Activated T-cell treated with anti-CD3 and anti-CD28 coated beads, Interleukin-2, amount 50 U/mL, for 72 hours (primary cell): ENCODE measurements at places on chromosomes 4 and X. TPM values are rescaled to one million over a fixed set of nuclear protein-coding genes. Genes with fewer than 3 reads are reported as not detected.

DNA sequence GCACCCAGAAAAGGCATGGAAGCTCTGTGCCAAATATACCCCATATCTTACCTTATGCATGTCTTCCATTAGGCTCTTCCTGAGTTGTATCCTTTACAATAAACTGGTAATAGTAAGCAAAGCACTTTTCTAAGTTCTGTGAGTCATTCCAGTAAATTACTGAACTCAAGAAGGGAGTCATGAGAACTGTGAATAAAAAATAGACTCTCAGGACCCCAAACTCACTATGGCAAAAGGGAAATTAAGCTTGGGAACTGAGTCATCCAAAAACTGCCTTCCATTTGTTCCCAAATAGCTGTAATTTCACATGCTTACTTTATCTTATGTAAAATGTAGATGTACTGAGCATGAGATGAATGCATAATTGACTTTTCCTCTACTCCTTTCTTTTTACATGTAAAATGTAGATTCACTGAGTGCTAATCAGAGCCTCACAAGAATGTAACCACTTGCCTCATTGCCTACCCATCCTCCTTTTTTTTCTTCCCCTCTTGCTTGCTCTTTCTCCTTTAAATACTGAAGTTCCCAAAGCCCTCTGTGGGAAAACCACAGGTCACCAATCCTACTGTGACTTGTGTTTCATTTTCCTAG lies 8.1 kb downstream of the TCEAL3 start:
- no peaks in the 10 kb centered on the region for H3K36me3 ChIP-seq

DNA sequence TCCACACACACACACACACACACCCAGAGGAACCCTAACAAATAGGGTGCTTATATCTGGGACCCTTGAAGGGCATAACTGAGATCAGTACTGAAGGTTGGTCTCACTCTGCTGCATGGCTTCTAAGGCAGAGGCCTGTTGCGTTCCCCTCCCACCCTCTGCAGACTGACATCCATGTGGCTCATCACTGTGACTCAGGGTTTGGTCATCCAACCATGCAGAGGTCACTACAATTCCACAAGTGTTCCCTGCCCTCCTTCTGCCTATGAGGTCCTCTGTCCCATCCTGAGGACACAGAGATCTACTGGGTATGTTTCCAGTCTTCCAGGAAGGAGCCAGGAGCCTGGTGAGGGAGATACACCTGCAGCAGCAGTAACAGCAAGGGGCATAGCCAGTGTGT lies 55.8 kb downstream of the XAGE2 start:
- no peaks in the 10 kb centered on the region for H3K36me3 ChIP-seq
- H3K4me3 ChIP-seq = no peak overlapping the region
- peaks cover 29% of the 10 kb centered on the region for H3K27me3 ChIP-seq
- no peak overlapping the region for H3K27ac ChIP-seq

DNA sequence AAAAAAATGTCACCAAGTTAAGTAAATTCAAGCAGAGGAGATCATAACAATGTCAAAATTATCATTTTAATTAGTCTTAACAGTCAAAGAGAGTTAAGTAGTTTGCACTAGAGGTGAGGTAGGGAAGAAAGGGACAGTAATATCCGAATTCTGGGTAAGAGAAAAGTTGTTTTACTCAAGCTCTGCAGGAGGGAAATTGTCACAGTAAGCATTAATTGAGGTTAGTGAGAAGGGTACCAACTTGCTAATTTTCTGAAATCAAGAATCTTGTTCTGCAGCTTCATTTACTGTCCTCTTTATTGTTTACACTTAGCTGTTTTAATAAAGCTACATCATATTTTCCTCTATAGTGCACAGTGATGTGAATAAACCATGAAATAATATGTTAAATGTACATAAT lies 11.0 kb downstream of the DGKK start:
- H3K27ac ChIP-seq = no peak overlapping the region
- H3K4me1 ChIP-seq = no peaks in the 10 kb centered on the region
- DNase-seq = no peak
- no peaks in the 10 kb centered on the region for H3K36me3 ChIP-seq
- H3K4me3 ChIP-seq = no peak overlapping the region

DNA sequence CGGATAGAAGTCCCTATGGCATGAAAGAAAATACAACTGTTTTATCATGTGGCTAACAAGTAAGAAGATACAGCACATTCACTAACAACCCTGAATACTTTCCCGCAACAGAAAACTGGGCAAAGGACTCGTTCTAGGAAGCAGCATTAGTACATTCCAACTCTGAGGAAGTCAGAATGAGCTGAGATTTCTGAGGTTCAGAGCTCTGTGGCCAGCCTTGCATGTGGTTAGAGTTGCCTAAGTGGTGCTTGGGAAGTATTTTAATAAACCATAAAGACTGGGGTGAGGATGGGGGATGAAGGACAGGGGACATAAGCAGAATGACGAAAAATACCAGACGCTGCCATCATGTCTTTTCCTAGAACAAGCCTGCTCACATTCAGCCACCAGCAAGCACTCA lies 82.2 kb downstream of the EFHC2 start:
- no peak for DNase-seq
- no peak overlapping the region for H3K4me3 ChIP-seq
- peaks cover 4% of the 10 kb centered on the region for H3K36me3 ChIP-seq
- H3K27ac ChIP-seq = no peak overlapping the region

Gene SULT1B1
- total RNA-seq = 3.3 TPM

DNA sequence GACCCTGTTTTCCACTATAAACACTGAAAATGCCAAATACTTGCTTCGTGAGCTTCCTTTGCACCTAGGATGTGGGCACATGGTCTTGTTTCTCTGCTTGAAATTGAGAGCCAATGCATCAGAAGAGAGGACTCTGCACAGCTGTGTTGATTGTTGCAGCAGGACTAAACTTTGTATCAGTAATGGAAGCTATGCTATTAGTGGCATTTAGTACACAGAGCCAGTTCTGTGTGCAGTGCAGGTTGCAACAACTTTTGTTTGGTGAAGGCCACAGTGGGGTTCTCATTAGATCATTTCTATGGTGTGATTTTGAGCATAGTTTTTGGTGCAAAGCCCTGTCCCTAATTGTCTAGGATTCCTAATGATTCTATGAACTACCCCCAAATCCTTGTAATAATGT lies 54.4 kb upstream of the ANKRD17 start:
- H3K36me3 ChIP-seq = no peaks in the 10 kb centered on the region
- no peaks in the 10 kb centered on the region for H3K27me3 ChIP-seq
- H3K4me1 ChIP-seq = no peaks in the 10 kb centered on the region
- no peak for DNase-seq
